Stimulated activated CD8-positive, alpha-beta memory T cell treated with anti-CD3 and anti-CD28 coated beads, Interleukin-12 subunit alpha, Interleukin-12 subunit beta, amount 100 ng/mL, for 1 hour (primary cell): ENCODE measurements at places on chromosomes 5 and 9.
A peak's percentile ranks its signal among the peaks of the same experiment; 100 is the strongest.

DNA sequence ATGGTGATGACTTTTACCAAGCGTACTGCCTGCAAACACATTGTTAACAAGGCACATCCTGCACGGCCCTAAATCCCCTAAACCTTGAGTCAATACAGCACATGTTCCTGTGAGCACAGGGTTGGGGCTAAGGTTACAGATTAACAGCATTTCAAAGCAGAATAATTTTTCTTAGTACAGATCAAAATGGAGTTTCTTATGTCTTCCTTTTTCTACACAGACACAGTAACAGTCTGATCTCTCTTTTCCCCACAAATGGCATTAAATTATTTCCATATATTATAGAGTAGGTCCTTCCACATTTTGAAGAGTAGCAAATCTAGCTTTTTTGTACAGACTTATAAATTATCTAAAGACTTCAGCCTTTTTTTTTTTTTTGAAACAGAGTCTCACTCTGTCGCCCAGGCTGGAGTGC is 1.6 kb upstream of the TMEM141 start:
- no peak for DNase-seq

GRCh38 chr5:13955896-13956295 is 11.4 kb upstream of the DNAH5 start:
- no peak for DNase-seq

DNA sequence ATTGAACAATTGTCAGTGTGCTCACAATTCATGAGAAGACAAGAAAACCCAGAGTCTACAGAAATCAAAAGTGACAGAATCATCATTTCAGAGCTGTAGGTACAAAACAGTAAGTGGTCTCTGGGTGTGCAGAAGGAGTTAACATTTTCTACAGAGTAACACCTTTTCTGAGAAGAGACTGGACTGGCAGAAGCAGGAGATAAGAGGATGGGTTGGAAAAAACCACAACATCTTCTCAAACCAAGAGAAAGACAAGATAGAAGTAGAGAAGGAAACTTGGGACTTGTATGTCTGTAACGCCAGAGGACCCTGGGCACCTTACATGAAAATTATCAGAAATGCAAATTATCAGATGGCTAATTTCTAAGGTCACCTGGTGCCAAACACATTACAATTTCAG is 82.6 kb downstream of the ARL15 start:
- no peak for DNase-seq

GRCh38 chr5:9947225-9947714 is 302.4 kb downstream of the ATPSCKMT start:
- no peak for DNase-seq

- DNase-seq = peak; percentile 27
Measured at GRCh38 chr5:74579215-74579614, 61.3 kb downstream of the ENC1 start.

DNA sequence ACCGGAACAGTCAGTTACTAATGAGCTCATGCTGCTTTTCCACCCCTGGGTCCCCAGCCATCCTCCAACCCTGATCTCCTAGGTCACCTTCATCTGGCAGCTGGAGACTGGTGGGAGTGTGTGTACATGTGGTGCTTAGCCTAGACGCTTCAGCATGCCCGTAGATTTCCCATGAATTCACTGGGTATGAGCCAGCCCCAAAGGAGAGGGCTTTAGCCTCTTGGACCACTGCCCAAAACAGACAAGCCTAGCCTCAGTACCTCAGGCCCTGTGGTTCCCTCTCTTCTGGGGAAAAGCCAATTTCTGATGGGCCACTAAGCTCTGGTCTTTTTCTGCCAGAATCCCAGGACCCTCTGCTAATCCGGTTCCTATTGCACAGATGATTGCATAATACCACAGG is 48.0 kb upstream of the ASTN2 start:
- no peak for DNase-seq

DNA sequence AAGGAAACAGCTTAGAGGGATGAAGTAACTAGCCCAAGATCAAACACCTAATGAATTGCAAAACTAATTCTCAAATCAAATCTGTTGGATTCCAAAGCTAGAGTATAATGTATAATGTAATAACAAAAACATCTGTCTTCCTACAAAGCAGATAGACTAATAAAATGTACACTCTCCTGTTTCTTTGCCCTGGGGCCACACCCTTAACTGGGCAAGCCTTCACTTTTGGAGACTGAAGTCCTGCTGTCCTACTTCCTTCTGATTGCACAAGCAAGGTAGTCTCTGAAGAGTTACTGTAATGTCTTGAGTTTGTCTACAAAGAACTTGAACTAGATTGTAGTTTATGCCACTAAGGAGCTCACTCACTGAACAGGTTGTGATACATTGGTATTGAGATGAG is 2.5 kb downstream of the TTC1 start:
- no peak for DNase-seq

- DNase-seq = no peak
Measured at GRCh38 chr9:16870596-16871335, at the start of gene BNC2. Gene BNC2 (minus strand): TSS chr9:16870670. CDS start chr9:16870648, 22 bp downstream.

DNA sequence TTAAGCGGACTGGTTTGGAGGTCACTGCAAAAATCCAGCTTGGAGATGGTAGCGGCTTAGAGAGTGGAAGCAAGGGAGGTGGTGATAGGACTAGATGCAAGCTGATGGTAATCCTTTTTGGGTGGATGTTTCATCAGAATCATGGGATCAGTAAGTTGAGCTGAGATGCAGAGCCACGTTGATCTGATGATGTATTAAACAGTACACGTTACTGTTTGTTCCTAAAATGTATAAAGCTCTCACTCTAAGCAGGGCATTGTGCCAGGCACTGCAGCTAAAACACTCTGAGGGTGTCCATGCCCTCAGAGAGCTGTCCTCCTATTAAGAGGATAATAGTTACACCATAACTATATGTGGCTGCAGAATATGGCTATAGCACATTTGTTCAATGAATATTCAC is 93.1 kb downstream of the JAKMIP2 start:
- DNase-seq = no peak
